ENCODE measurements at places on chromosomes 4 and X.
A peak's percentile ranks its signal among the peaks of the same experiment; 100 is the strongest.

DNA sequence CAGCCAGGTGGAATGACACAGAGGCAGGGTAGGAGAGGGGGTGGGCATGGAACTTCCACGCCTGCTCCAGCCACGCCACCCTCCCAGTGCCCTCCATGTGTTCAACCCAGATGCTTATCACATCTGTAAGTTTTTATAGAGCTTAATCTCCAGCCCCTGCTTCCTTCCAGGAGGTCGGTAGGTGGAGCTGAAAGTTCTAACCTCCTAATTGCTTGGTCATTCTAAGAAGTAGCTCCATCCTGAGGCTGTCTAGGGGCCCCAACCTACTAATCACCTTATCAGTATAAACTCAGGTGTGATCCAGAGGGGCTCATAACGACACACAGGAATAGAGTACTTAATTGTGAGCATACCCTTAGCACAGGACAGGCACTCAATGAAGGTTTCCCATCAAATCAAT lies 18.3 kb downstream of the QDPR start:
- no peak for DNase-seq

- no peak for DNase-seq
Observed at GRCh38 chr4:98919996-98920395, 8.9 kb downstream of the EIF4E start.

DNA sequence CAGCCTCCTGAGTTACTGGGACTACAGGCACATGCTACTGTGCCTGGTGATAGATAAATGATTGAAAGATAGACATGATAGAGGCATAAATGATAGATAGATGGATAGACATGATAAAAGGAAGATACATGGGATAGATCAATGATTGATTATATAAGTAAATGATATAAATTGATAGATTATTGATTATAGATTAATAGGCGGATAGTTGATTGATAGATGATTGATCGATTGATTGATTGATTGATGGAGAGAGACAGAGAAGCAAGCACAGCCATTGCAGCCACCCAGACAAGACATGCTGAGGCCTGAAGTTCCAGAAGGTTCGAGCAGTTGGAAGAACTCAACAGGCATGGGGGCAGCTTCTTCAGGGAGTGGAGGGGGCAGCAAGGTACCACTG lies 17.7 kb upstream of the PLXNB3 start:
- no peak for DNase-seq

DNA sequence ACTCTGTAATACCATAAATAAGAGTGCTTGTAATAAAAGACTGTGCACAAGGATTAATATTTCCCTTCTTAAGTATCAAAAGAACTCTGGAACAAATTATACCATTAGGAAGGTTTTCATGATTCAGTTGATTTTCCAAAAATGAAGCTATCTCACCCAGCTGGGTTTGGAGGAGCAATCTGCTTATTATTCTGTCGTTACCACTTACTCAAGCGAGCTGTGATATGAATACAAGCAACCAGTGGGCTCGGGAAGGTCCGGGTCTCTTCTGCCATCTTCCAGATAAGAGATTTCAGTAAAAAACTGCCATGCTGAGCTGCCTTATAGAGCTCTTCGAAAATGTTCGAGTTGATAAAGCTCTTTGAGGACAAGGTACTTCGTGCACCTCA lies 15.3 kb downstream of the SMIM20 start:
- DNase-seq, result no peak

GRCh38 chr4:154822775-154823174 lies 41.7 kb downstream of the RBM46 start:
- DNase-seq, result peak; percentile 69

- peak; percentile 12 for DNase-seq
Observed at GRCh38 chr4:185424905-185425646, 688 bp downstream of the UFSP2 start.

- no peak for DNase-seq
Observed at GRCh38 chr4:15702941-15703403, at the start of gene BST1. Gene BST1, plus strand, starts transcription at chr4:15703065. Its CDS starts 80 bp downstream, at chr4:15703145.

- DNase-seq, result no peak
Observed at GRCh38 chr4:80897537-80898303, 132.8 kb upstream of the BMP3 start.

DNA sequence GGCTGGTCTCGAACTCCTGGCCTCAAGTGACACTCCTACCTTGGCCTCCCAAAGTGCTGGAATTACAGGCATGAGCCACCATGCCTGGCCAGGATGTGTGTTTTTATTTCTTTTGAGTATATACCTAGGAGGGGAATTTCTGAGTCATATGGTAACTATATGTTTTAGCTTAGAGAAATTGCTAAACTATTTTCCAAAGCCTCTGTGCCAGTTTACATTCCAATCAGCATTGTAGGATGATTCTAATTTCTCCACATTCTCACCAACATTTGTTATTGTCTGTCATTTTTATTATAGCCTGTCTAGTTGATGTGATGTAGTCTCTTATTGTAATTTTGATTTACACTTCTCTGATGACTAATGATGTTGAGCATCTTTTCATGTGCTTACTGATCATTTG lies 1576.0 kb downstream of the RPA4 start:
- no peak for DNase-seq

DNA sequence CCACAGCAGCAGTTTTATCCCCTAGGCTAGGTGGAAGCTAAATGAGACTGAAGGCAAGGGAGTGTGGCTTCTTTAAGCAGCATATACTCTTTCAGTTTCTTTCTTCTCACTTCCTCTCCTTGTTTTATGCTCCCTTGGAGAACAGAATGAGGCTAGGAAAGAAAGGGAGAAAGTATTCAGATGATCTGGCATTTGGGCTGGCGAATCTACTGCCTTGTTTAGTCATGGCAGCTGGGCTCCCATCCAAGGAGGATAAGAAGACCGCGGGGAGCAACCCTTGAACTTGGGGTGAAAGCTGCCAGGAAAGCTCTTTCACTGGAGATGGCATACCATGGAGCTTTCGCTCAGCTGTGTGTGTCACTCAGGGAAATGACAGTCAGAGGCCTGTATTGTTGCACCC lies 72.1 kb downstream of the ARHGEF38 start:
- no peak for DNase-seq

DNA sequence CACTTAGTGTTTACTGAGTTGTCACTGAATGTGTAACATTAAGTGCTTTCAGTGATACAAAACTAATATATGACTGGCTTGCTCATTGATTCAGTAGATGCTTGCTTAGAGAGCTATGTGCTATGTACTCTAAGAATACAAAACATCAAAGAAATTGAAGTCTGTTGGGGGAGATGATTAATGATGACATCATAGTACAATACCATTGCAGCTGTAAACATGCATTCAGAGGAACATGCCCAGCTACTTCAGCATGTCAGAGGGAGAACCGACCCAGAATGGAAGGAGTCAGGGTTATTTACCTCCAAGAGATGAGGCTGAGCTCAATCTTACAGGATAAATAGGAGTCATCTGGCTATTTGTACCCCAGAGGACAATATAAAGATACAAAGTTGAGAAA lies 290.8 kb downstream of the TENM3 start:
- DNase-seq, result peak; percentile 18

GRCh38 chr4:81164126-81164525 lies 50.9 kb downstream of the PRKG2 start:
- DNase-seq, result no peak

- peak; percentile 79 for DNase-seq
Observed at GRCh38 chr4:128358231-128358912, 70.8 kb upstream of the PGRMC2 start.

GRCh38 chrX:134718105-134718965 lies 60.1 kb upstream of the PLAC1 start:
- peak; percentile 73 for DNase-seq

GRCh38 chr4:186272699-186273391 lies 6.9 kb downstream of the F11 start:
- no peak for DNase-seq

DNA sequence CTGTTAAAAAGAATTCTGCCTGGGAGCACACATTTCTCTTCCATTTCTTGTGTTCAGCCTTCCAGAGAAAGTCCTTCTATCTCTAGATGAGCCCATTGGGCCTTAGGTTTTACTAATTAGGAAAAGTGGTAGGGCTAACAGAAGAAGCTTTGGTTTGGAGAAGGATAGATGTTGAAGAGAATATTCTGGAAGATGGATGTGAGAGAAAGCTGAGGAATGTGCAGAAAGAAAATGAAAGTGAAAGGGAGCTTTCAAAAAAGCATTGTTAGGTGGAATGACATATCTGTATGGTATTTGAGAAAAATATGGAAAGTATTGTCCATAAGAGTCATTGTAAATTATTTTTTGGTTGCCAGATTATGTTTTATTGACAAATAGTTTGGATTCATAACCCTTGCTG lies 474.8 kb upstream of the SLIT2 start:
- DNase-seq, result no peak

GRCh38 chr4:68797618-68798017 lies 18.2 kb upstream of the UGT2B10 start:
- DNase-seq, result no peak

DNA sequence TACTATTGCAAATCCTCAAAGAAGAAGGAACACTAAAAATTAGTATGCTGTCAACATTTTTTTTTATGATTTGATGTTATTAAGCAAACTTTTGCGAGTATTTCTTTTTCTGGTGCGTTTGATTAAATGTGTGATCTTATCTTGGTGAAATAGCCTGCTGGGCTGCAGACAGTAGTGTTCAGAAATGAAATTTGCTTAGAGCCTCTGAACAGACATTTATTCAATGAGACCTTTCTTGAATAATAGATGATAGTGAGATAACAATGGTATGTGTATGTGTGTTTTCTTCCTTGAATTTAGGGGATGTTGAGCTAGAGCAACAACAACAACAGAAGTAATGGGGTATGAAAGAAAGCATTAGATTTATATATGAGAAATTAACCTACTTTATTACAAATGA lies 12.7 kb downstream of the ADGRL3 start:
- DNase-seq, result no peak

DNA sequence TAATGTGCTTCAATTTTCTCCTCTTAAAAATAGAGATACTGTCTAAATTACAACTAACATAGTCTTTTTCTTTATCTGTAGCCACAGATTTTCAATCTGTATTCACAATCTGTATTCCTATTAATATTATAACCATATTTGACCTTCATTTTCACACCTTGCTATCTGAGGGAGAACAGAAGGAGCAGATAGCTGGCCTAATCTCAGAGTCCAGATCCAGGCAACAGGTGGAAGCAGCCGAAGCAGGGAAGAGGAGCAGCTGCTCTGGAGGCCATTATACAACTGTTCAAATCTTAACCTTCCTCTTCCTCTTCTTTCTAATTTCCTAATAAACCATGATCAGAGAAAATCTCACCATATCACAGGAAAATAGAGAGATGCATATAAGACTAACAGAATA lies 14.2 kb downstream of the SEPSECS start:
- no peak for DNase-seq

GRCh38 chr4:81494031-81494431 lies 22.3 kb upstream of the RASGEF1B start:
- no peak for DNase-seq

- no peak for DNase-seq
Observed at GRCh38 chrX:31240982-31241381, 169.1 kb upstream of the FTHL17 start.

DNA sequence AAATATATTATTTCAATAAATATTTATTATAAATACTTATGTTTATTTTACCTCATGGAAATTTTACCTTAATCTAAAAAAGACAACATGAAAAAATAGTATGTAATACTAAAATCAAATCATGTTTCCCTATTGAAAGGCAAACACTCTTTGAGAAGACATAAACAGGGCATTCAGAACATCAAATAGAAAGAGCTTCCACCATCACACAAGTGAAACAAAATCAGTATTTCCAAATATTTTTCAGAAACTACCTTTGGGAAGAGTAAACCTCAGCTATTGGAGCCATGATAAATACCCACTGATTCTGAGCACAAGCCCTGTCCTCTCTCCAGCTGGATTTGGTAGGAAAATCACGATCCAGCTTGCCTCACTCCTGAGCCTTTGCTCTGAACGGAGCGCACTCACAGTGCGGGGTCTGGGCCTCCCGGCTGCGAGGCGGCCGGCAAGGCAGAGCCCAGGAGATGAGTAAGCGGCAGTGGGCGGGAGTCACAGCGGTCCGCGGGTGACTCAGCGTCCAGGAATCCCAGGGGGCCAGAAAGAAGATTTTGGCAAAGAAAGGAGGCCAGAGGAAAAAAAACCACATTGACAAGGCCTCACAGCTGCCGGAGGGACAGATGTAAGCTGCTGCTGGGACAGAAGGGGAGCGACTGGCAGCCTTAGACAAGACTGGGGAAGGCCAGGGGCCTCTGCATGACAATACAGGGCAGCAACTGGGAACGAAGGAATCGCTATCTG lies 14.7 kb upstream of the ANXA5 start:
- peak; percentile 89 for DNase-seq

DNA sequence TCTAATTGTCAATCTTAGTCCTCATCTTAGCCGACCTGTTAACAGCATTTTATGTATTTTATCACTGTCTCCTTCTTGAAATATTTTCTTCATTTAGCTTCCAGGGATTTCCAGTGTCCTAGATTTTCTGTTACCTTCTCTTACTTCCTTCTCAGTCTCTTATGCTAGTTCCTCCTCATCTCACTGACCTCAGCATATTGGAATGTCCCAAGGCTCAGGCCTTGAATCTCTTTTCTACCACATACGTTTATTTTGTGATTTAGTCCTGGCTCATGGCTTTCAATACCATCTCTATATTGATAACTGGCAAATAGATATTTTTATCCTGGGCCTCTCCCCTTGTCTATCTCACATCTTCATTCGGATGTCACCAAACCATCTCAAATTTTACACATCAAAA lies 61.1 kb downstream of the IQCM start:
- no peak for DNase-seq

GRCh38 chr4:180999217-180999616 lies 1244.0 kb upstream of the TENM3 start:
- DNase-seq, result no peak

- DNase-seq, result no peak
Observed at GRCh38 chr4:118994030-118994429, 105.4 kb downstream of the SYNPO2 start.

DNA sequence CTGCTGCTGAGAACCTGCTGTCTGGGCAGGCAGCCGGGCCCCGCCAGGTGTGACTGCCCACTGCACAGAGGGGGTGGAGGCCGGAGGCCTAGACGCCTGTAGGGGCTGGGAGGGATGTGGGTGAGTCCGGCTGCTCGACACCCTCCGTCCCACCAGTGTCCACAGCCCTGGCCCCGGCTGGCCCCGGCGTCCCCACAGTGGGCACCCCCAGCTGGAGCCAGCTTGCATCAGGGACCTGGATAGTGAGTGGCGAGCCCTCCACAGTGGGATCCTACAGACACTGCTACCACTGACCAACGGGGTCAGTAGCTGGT lies 34.7 kb upstream of the SPON2 start:
- no peak for DNase-seq

DNA sequence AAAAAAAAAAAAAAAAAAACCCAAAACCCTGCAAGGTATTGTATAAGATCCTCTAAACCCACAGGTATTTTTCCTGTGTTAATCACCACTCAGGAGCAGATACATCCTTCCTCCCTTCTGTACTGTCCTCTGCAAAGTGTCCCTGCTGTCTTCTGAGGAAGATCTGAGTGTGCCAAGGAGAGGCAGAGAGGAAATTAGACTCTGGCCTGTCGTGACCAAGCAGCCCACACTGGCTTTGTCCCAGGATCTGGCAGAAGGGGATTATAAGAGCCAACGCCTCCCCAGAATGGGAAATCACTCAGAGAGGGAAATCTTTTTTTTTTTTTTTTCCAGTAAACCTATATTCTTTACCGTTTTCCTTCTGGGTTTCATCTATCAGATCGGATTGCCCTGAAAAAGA lies 39.6 kb downstream of the PTCHD1 start:
- no peak for DNase-seq
